H7 (cell line): ENCODE measurements at places on chromosomes 16 and 17.
A peak's percentile ranks its signal among the peaks of the same experiment; 100 is the strongest.

GRCh38 chr17:57257895-57258851 lies 1.9 kb downstream of the MSI2 start:
- DNase-seq = no peak

GRCh38 chr16:19718624-19718965 lies 524 bp downstream of the IQCK start:
- DNase-seq = peak; percentile 81

GRCh38 chr16:77555126-77555525 lies 120.3 kb upstream of the ADAMTS18 start:
- no peak for DNase-seq

DNA sequence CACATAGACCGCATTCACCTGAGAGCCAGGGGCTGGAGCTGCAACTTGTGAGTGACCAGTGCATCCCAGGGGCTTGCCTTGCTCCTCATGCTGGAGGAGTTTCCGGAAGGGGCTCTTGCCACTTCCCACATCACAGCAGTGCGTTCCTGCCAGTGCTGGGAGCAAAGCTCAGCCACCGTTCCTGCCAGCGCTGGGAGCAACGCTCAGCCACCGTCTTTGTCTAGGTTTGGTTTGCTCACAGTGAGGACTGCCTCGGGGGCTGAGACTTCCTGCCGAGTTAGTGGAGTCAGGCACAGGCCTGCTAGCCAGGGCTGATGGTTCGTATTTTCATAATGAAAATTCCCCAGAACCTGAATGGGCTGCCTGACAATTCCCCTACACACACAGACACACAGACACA lies 5.4 kb upstream of the CHRNE start:
- peak; percentile 57 for DNase-seq

GRCh38 chr17:17447264-17447663 lies 29.5 kb upstream of the MED9 start:
- no peak for DNase-seq

- peak; percentile 95 for DNase-seq
Observed at GRCh38 chr16:29678691-29679267, at the start of gene QPRT. Gene QPRT, plus strand, starts transcription at chr16:29679180. Its CDS starts 18 bp downstream, at chr16:29679198.

- no peak for DNase-seq
Observed at GRCh38 chr17:78206298-78206697, 7.8 kb upstream of the BIRC5 start.

DNA sequence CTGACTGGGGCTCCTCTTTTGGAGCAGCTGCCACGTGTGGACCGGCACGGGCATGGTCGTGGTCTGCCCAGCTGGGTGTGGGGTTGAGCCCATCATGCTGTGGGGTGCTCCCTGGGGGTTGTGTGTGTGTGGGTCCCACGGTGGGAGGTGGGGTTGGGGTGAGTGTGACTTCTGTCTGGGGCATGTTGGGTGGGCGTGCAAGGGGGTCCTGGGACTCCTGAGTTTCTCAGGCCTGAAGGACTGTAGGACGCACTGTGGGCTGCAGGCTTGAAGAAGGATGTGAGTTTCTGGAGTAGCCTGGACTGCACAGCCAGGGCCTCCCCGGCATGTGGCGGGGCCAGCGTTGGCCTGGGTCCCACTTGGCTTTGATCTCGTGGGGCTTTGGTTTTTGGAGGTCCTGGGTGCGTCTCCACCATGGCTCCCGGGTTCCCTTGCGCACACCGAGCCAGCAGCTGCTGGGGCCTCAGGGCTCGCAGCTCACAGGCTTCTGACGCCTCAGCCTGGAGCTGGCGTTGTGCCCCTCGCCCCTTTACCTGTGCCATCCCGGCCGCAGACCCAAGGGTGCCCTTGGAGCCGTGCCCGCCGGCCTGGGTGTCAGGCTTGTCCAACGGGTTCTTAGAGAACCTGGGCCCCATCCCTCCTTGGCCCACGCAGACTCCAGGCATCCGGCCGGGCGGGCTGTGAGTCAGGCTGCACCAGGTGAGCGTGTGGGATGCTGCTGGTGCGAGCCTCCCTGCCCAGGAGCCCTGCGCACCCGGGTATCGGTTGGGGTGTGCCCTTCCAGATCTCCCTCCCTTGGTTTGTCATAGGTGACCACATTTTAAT lies 34.4 kb upstream of the ZNF750 start:
- no peak for DNase-seq

DNA sequence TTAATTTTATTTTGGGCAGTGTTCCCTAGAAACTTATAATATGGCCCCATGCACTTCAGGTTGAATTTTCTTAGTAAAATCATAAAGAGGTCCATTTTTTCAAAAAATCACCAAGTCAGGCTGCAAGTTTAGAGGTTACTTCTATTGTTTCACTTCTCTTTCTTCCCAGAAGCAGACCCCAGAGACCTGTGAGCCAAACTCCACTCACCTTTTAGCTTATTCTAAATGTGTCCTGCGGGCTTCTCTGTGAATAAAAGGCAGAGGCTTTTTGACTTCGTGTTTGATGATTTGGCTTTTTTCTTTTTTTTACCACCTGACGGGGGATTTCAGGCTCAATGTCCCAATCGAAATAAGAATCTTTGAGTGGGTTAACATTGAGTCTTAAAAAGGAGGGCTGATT lies 7.4 kb downstream of the PRKCB start:
- DNase-seq = no peak
